ENCODE measurements at places on chromosomes 3 and 15.

- DNase-seq, result no peak
- H3K4me3 ChIP-seq, result no peak overlapping the region
- no peaks in the 10 kb centered on the region for H3K4me1 ChIP-seq
- H3K36me3 ChIP-seq, result no peaks in the 10 kb centered on the region
These were observed 458.5 kb upstream of the ARRDC4 start for GRCh38 chr15:97502038-97502437.

DNA sequence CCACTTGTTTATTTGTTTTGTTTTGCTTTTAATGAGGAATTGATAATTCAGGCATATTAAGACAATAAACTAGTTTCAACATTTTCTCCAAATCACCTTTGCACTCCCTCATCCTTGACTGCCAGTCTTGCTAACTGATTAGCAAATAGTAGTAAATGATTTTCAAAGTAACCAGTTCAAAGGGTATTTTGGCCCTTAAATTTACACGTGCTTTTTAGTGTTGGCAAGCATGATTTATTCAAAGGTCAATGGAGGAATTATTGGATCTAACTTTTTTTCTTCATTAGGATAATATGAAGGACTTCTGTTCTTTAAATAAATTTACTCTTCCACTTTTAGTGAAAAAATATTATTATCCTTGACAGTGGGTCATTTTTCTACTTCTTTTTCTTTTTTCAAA lies 53.8 kb downstream of the BCHE start:
- DNase-seq, result no peak
- no peaks in the 10 kb centered on the region for H3K4me1 ChIP-seq
- no peak overlapping the region for H3K27ac ChIP-seq
- H3K4me3 ChIP-seq, result no peak overlapping the region

DNA sequence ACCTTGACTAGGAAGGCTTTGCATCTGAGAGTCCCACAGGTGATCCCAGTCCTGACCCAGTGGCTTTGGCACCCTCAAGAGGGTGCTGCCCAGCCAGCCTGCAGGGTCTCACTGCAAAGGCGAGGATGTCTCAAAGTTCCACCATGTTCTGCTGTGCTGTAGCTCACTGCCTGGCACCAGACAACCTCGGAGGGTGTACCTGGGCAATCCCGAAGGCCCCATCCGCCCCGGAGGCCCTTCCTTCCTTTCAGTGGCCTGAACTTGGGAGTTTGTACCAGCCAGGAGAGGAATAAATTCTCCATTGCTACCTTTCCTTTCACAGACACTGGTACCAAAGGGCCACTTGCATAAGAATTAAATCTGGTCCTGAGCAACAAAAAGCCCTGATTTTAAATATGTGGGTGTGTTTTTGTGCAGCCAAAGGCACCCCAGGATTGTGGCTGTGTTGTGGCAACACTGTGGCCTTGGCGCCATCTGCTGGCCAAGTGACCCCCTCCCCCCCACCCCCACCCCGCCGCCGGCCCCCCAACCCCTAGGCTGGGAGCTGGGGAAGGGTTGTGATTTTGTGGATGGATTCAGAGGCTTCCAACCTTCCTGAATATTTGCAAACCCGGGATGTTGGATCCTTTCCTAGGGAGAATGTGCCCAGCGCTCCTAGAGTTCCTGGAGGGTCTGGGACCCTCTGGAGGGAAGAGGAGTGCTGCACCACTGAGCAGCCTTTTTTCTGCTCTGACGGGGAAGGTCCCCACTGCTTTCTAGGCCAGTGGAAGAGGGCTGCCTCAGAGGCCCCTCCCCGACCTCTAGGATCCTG lies 9.7 kb upstream of the PTPN23 start:
- H3K27me3 ChIP-seq, result peaks cover 17% of the 10 kb centered on the region
- no peak overlapping the region for H3K4me3 ChIP-seq
- H3K4me1 ChIP-seq, result peaks cover 9% of the 10 kb centered on the region
- DNase-seq, result no peak

DNA sequence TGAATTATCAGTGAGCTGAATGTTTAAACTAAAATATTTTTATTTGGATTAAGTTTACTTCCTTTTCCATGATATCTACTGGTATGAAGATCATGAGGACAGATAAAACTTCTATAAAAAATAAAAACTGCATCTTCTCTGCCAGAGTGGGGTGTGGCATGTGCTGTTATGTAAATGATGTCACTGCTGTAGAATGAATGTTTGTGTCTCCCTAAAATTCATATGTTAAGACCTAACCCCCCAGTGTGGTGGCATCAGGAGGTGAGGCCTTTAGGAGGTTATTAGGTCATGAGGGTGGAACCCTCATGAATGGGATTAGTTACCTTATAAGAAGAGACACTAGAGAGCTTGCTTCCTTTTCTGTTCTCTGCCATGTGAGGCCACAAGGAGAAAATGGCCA lies 178.7 kb upstream of the DPH6 start:
- H3K36me3 ChIP-seq, result no peaks in the 10 kb centered on the region
- H3K27me3 ChIP-seq, result peaks cover 20% of the 10 kb centered on the region
- H3K4me1 ChIP-seq, result peaks cover 2% of the 10 kb centered on the region
- H3K4me3 ChIP-seq, result no peak overlapping the region
- no peak overlapping the region for H3K27ac ChIP-seq
- DNase-seq, result no peak

DNA sequence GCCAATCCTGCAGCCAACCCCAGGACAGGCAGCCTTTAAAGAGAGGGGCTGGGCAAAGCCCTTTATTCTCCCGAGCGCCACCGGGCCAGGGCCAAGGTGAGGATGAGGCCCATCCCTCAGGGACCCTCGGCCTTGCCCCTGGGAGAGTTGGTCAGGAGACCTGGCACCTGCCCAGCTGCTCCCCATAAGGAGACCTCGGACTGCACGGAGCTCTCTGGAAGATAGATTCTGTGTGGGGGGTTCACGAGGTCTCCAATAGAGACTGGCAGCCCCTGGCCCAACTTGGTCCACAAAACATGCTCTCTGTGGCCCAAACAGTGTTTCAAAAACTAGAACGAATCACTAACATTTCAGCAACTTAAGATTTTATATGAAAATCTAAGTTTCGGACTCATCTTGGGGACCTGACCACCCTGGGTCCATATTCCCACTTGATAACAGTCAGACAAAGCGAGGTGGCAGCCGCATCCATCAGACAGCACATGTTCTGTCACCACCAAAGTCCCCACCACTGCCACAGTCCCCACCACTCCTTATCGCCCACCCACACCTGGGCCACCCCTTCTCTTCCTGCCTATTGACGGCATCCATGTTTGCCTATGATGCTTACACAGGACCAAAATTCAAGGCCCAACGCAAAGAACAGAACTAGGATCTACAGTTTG lies 114.4 kb upstream of the RPL32 start:
- no peaks in the 10 kb centered on the region for H3K36me3 ChIP-seq
- H3K27me3 ChIP-seq, result no peaks in the 10 kb centered on the region
- DNase-seq, result no peak
- H3K27ac ChIP-seq, result peak overlapping the region; percentile 62

Data from T-helper 17 cell (primary cell).